ENCODE measurements at places on chromosomes 2 and 18.

- no peak for DNase-seq
Observed at GRCh38 chr2:5076599-5076998, 615.6 kb upstream of the SOX11 start.

DNA sequence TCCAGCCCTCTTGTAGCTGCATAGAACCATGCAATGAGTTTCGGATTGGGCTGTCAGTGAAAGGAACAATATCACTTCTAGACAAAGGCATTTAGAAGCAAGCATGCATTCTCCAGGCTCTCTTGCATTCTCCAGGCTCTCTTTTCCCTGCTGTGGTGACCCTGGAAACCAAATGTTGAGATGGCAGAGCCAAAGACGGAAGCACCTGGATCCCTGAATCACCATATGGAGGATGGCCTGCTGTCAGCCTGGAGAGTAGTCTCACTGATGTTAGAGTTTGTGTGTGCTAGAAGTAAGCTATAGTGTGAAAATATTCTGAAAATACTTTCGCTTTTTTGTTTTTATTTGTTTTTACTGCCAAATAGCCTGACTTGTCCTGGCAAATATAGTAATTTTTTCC lies 203.9 kb downstream of the C1D start:
- no peak for DNase-seq

GRCh38 chr18:11818486-11819203 lies 32.6 kb upstream of the CHMP1B start:
- DNase-seq = no peak

DNA sequence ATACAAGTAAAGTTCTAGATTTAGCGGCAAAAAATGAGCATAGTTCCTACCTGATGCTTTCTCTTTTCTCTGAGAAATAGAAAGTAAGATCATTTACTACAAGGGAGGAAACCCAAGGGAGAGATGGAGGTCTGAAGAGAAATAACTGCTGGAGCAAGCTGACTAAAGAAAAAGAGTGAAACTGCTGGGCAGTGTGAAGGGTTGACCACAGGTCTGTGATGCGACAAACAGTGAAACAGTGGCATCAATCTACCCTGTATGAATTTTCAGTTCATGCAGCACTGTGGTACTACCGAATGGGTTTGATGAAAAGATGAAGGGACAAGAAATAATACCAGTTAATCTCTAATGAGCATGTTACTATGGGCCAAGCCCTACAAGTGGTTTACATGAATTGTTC lies 52.2 kb downstream of the CUL3 start:
- no peak for DNase-seq

DNA sequence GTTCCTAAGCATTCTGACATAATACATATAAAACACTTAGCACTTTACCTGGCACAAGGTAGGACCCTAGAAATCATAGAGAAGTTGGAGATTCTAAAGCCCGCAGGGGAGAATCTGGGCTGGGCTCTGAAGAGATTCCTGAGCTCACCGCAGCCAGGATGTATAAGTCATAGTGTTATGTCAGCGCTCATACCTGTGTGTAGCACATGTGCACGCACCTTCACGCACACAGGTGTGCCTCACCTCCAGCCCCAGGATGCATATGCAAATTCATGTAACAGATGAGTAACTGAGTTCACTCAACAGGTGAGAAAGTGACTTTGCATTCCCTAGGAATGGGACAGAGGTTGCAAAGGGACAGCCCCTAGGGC lies 7.9 kb upstream of the SDC1 start:
- DNase-seq = no peak

DNA sequence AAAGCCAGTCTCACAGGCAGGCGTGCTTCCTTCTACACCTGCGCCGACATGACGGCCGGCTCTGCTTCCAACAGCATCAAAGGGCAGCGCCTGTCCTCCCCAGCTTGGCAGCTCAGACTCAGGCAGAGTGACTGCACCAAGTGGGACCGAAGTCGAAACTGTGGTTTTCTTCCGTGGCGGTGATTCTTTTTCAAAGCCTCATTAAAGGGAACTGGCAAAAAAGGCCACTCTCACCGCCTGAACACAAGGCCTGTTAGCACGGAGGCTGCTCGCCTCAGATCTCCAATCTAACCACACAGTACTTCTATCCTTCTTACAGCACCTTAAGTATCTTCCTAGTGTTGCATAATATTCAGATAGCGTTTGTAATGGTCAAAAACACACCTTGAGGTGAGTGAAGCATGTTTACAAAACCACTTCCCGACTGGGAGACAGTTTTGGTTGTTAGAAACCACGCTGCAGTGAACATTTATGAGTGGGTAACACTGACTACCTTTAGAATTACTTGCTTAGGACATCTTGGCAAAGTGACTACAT lies 236.4 kb downstream of the HDAC4 start:
- peak; percentile 53 for DNase-seq

- DNase-seq = no peak
Observed at GRCh38 chr18:10482363-10482984, 28.0 kb downstream of the APCDD1 start.

DNA sequence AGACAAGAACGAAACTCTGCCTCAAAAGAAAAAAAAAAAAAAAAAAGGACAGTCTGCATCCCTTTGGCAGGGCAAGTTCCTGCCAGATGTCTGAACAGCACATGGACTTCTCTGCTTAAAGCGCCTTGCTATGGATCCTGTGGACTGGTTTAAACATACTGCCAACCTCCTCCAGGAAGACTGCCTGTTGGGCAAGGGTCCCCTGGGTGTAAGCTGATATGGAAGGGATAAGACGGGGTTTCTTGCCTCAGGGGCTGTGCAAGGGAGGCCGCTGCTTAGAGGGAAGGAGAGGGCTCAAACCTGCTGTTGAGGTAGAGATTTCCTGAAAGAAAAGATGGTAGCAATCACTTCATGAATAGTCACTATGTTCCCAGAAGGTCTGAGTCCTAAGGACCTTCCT lies 22.2 kb downstream of the SKA1 start:
- no peak for DNase-seq

DNA sequence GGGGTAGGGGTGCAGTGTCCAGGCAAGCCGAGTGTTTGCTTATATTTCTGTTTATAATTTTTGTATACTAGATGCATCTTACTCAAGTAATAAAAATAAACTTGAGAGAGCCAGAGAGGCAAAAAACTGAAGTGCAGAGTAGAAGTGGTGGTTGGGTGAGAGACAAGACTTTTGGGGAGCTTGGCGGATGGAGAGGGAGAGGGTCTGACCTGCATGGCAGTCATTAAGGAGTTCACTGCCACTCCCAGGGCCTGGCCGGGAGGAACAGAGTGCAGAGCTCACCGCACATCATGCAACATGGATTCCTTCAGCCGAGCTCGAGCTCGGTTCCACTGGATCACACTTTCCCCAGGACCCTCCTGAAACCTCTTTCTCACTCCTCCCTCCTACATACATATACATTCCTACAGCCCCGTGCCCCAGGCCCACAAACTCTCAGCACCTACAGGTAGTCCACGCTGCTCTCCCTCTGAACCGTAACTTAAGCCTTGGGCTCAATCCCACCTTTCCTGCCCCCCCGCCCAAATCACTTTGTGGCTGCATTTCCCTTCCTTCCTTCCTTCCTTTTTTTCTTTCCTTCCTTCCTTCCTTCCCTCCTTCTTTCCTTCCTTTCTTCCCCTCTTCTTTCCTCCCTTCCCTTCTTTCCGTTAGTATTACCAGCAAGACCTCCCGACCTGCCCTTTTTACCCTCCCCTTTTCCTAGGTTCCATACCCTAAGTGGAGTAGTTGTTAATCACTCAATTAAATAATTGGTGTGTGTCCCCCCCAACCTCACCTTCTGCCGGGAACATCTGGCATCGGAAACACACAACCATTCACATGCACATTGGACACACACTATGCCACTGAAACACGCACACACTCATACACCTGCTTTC lies 37.1 kb upstream of the ATP6V1B1 start:
- DNase-seq = no peak

DNA sequence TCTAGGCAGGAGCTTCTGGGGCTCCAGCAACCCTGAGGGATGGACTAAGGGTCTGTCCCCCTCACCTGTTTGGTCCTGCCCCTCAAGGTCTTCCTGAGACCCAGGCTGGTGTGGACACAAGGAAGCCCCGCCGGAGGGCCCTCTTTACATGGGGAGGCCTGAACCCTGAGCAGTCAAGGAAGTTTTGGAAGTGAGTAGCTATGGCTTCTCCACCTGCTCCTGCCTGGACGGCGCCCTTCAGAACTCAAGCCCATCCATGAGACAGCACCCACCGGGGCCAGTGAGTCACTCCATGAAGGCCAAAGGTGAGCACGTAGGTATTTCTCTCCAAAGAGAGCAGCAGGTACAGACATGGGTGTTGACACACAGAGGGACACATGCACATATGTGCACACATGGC lies 98.2 kb upstream of the CTDP1 start:
- DNase-seq = no peak

GRCh38 chr2:211652327-211652726 lies 886.3 kb downstream of the ERBB4 start:
- no peak for DNase-seq

DNA sequence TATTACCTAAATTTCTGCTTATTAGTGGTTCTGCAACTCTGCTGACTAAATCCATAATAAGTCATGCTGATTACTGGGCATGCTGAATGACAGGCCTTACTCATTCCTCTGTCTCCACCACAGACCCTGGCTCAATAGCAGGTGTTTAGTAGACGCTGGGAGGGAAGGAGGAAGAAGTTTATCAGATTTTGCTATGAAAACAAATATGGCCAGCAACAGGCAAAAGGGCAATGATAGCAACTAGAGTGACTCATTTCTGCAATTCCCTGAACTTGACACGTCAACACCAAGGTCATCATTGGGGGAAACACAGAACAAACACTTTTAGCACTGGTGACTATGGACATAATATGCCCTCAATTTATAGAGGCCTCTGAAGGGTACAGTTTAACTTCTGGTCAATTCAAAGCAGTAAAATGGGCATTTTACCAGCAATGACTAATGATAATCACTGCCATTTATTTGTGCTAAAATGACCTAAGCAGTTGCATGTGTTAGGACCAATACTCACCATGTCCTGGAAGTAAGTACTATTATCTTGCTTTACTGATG lies 35.2 kb downstream of the TMEM163 start:
- DNase-seq = no peak

- no peak for DNase-seq
Observed at GRCh38 chr2:240140920-240141319, 462 bp upstream of the OTOS start.

- DNase-seq = no peak
Observed at GRCh38 chr18:6752202-6752860, 22.8 kb downstream of the ARHGAP28 start.

DNA sequence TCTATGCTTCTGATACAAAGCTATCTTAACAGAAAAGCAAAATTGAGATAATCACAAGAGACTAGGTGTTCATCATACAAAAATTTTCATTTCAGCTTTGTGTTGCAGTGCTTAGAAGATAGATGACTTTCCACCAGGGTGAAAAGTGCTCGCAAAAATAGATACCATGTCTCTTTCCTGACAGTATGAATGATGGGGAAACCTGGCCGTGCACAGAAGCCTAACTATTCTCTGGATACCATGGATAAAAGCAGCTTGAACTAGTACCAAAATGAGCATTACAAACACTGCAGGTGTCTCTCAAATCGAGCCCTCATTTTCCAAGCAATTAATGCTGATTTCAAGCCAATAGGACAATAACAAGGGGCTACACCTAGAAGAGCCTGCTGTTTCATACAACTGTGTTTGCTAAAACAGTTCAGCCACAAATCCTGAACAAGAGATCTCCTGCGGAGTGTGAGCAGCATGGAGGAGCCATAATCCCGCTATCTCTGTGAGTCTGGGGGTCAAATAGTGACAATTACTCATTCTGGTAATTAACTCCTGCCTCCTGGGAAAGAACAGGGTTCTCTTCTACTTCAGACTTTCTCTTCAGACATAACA lies 507.6 kb downstream of the PID1 start:
- DNase-seq = no peak

- no peak for DNase-seq
Observed at GRCh38 chr2:100992262-100992661, 9.8 kb upstream of the RPL31 start.

- DNase-seq = no peak
Observed at GRCh38 chr2:38622210-38622609, 19.5 kb upstream of the HNRNPLL start.

DNA sequence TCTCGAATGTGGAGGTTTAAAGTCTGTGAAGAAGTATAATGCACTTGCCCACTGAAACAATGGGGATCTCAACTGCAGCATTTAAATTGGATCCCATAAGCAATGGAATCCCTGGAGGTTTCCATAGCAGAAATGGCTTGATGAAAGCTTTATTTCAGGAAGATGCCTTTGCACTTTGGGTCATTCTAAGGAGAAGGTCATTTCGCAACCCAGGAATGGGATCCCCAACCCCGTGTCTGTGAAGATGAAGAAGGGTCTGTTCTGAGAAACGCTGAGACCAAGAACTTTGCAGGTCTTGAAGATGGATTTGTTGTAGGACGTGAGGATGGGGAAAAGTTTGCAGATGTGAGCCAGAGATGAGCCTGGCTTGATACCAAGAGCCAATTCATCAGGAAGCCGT lies 1.8 kb upstream of the KCNG3 start:
- DNase-seq = no peak

DNA sequence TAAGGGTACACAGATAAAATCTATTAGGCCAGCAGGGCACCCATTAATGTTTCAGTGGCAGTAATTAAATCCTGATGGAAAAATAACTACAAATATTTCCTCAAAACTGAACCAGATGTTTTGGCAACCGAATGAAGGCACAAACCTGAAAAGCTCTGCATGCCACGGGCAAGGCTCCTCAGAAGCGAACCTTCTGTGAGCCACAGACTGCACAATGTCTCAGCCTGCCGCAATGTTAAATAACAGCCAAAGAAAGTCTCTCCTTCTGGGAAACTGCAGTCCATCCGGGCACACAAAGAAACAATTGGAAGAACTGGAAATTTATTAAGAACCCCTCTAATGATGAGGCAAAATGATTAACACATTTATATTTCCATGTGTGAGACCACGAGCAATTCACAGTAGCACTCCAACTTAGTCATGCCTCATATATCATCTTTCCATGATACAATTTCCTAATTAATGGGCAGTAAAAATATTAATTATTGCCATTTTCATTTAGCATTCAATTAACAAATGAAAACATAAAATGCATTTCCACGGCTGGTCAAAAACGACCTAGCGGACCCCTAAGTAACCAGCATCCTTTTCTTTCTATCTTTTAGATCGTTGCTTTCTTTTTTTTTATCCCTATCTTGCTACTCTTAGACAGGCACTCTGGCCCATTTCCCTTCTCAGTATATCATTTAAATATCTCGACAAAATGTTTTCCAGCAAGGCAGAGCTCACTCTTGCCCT lies 237.5 kb downstream of the EPHA4 start:
- DNase-seq = no peak

GRCh38 chr18:41579185-41579584 lies 375.8 kb upstream of the PIK3C3 start:
- DNase-seq = no peak

DNA sequence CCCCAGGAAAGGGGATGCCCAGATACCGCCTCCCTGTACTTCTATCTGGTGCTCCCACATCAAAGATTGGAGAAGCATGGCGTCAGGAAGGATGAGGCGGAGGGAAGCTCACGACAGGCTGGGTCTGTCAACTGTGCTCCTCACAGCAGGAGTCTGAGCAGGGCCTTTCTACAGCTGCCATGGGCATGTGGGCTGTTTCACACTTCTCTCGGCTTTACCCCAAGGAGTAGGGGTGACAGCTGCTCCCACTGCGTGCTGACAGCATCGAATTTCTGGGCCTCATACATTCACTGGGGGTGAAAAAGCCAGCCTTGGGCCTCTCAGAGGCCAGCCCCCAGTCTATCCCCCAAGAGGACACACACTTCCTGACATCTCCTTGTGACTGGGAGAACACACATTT lies 21.1 kb downstream of the NEURL3 start:
- no peak for DNase-seq
